ENCODE measurements at places on chromosomes 6 and 20.

- no peak for DNase-seq
Observed at GRCh38 chr6:7047966-7048365, 59.8 kb upstream of the RREB1 start.

DNA sequence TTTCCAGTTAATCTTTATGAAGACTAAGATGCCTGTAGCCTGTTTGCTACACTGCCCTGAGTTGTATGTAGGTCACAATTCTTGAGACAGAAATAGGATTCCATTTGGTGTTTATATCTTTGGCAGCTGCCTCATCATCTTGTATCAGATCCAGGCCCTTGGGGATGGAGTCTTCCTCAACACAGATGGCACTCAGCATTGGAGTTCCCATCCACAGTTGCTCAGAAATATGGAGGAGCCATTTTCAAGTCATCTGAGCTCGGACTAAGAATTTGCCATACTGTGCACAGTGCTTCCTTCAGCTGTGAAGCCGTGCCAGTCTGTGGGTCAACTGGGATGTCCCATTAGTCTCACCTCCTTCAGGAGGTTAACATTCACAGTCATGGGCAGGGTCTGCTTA lies 156.6 kb downstream of the ZDHHC14 start:
- no peak for DNase-seq

DNA sequence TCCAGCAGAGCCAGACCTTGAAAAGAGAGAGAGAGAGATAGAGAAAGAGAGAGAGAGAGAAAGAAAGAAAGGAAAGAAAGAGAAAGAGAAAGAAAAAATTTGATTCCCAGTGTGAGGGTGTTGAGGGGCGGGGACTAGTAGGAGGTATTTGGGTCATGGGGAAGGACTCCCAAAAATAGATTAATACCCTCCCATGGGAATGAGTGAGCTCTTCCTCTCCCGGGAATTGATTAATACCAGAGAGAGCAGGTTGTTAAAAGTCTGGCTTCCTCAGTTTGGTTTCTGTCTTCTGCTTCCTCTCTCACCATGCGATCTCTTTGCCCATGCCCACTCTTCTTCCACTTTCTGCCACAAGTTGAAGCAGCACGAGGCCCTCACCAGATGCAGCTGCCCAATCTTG lies 28.8 kb upstream of the CFAP206 start:
- no peak for DNase-seq

- DNase-seq = no peak
Observed at GRCh38 chr6:36631326-36632011, 37.3 kb downstream of the SRSF3 start.

GRCh38 chr6:76435174-76435573 lies 362.7 kb upstream of the IMPG1 start:
- no peak for DNase-seq

GRCh38 chr6:44435500-44435899 lies 48.0 kb downstream of the CDC5L start:
- no peak for DNase-seq

GRCh38 chr6:34145161-34146020 lies 496 bp downstream of the GRM4 start:
- DNase-seq = peak; percentile 46

- no peak for DNase-seq
Observed at GRCh38 chr6:133512410-133513016, 271.4 kb downstream of the EYA4 start.

- DNase-seq = no peak
Observed at GRCh38 chr6:143183666-143184065, 123.0 kb downstream of the AIG1 start.

GRCh38 chr6:7159790-7160525 lies 52.2 kb downstream of the RREB1 start:
- no peak for DNase-seq

DNA sequence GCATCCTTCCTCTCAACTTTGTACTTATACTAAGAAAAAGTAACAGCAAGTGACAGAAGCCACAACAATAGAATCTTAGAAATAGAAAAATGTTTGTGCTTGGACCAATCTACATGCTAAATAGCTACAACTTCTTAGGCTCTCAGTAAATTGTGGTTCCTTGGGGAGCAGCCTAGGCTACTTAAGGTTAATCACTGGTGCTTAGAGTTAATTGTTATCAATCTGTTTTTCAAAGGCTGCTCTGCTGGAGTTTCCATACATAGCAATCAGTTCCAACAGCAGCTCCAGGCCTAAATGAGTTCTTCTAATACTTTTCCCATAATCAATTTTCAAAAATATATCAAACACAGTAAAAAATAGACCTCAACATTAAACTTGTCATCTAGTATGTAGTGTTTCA lies 571.4 kb downstream of the EPHA7 start:
- no peak for DNase-seq

DNA sequence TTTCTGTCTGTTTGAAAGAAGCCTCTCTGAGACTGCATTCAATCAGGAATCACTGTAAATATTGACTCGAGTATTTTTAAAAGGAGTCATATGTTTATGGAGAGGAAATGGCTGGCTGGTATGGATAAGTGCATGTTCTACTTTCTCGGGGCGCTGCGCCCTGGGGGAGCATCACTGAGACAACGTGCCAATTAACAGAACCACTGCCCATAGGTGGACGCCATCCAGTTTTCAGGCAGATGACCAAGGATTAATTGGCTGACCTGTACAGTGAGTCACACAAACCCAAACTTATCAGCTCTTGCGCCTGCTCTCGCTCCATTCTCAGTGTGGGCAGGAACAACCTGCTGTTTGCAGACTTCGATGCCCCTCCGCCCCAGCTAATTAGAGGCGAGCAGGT lies 571.2 kb downstream of the QKI start:
- DNase-seq = no peak

DNA sequence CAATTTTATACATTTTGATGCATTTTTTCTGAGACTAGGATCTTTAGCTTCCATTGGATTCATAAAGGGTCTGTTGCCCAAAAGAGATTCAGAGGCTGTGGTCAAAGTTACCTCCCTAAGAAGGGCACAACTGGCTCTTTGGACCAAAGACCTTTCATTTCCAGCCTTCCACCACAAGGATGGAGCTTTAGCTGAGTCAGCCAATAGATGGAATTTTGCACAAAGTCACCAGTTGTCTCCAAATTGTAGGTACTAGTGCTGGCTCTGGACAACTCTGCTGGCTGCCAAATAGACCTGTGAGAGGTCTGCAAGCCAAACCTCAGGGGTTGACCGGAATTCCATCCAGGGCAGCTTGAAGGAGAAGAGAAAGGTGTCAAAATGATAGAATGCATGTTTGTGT lies 555 bp downstream of the BPIFA1 start:
- DNase-seq = no peak

GRCh38 chr20:12410783-12411182 lies 493.1 kb downstream of the BTBD3 start:
- no peak for DNase-seq

DNA sequence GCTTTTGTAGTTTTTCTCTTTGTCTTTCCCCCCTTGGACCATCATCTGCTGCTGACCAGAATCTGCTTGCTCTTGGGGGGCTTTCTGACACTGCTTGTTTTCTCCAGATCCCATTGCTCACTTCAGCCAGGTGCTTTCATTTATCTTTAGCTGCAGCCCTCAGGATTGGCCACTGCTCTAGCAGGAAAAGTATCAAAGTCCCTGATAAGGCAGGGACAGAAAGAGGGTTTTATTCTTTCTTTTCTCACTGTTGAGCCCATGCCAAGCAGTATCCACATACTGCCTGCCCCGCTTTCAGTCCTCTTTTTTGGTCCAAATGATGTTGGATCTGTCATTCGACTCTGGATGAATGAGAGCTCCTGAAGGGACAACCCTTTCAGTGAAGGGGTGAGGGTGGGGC lies 141.4 kb downstream of the DNAH8 start:
- DNase-seq = no peak

DNA sequence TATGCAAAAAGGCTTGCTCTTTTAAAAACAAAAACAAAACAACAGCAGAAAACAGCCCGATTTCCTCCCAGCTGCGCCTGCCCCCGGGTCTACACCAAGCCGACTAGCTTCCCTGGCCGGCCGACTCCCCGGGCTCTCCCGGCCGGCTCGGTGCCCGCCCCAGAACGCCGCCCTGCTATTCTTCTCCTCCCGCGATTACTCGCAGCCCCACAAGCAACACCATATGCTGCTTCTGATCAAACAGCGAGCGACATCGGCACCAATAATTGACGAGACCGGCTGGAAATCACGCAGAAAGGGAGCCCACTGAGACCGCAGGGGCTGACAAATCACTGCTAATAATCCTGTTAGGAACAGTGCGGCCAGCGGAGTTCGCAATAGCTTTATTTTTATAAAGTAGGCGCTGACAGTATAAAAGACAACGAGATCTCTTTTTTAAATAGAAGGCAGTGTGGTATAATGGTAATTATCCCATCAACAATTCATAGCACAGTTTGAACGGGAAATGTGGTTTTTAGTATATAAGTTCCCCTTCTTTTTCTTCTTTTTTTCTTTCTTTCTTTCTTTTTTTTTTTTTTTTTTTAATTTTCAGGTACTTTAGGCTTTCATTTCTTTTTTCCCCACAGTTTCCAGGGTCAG lies 3.3 kb downstream of the SIM1 start:
- no peak for DNase-seq

GRCh38 chr6:148885925-148886845 lies 139.4 kb downstream of the UST start:
- DNase-seq = no peak

GRCh38 chr6:89081129-89081422 lies 525 bp downstream of the PNRC1 start:
- no peak for DNase-seq

- no peak for DNase-seq
Observed at GRCh38 chr6:144447472-144447871, 162.3 kb downstream of the UTRN start.

- DNase-seq = no peak
Observed at GRCh38 chr6:9083108-9083507, 647.8 kb upstream of the SLC35B3 start.

DNA sequence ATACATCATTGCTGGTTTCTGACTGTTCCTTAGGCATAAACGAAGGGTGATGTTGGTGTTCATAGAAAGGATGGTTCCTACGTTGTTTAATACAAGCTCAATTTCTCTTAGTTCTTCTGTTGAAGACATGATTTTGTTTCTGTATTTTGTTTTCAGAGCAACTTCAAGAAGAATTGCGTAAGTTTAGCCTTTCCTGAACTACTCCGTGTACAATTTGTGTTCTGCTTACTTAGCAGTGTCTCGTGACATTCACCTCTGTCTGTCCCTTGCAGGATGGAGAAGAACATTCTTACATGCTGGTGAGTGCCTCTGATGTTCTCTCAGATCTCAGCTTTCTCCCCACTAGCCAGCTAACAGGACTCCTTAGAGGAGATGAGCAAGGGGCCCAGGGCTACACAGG lies 7.6 kb downstream of the BTN2A2 start:
- DNase-seq = no peak

DNA sequence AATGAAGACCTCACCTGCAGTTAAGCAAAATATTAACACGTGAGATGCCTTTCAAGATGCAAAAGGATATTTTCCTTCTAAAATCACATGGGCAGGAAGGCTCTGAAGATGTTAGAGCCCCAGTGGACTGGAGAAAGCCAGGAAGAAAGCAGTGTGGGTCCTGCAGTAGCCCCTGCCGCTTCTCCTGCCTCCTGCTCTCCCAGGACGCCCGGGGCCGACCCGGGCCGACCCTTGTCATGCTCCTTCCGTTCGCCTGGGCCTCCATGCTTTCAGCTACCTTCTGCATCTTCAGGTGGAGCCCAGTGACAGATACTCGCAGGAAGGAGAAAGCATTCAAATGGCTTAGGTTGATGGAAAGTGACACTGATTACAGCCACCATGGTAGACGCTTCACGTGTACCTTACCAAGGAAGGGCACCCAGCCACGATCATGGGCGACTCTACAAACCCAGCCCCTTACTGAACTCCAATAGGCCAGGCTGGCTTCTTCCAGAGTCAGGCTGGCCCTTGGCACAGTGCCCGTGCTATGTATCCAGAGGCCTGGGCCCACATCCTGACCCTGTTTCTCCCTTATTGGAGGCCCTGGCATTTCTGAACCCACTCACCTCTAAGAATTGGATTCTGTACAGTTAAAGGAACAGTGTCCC lies 69.0 kb downstream of the TCP11 start:
- no peak for DNase-seq

- DNase-seq = no peak
Observed at GRCh38 chr6:22886650-22887581, 317.6 kb downstream of the HDGFL1 start.

DNA sequence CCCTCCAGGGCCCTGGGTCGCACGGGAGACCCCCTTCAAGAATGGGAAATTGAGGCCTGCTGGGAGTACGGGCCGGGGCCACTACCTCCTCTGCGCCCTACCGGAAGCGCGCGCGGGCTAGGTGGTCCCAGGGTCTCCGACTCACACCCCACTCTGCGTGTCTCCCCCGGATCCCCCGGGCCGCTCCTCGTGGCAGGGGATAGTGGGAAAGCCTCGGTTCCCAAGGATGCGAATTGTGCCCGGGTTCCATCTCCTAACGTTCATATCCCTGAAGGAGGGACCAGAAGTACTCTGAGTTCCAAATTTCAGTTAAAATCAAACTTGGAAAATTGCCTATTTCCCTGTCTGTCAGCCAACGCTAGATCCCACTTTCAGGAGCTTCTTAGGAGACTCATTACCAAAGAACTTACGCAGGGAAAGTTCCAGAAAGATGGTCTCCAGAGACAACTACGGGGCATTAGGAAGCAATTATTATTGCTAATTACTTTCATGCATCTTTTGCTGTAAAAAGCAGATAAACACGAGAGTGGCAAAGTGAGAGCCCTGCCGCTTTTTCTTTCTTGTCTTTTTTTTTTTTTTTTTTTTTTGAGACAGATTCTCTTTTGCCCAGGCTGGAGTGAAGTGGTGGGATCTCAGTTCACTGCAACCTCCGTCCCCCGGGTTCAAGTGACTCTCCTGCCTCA lies 858 bp downstream of the FAM83D start:
- no peak for DNase-seq

DNA sequence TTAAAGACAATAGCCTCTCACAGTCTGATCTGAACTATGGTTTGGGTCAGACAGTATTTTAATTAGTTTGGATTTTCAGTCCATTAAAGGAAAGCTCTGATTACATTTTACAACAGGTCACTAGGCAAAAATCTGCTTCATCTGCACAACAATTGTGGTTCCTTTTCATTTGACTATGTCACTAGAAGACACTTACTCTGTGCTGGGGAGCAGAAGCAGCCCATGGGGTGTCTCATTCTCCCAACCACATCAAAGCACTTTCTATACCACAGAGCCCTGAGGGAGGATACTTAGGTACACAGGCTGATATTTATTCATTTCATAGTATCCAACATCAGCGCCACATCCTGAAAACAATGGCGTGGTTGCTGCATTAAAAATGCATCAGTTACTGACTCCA lies 36.6 kb upstream of the HDAC2 start:
- no peak for DNase-seq

DNA sequence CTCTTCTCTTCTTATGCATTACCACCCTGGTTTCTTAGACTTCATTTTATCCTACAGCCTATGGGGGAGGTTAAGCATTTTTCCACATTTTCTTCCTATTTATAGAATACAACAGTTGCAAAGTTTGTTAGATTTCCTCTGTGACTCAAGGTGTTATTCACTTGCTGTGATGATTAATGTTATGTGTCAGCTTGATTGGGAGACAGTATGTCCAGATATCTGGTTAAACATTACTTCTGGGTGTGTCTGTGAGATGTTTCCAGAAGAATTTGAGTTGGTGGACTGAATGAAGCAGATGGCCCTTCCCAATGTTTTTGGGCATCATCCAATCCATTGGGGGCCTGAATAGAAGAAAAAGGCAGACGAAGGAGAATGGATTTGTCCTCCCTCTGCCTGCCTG lies 131.3 kb downstream of the C6orf118 start:
- no peak for DNase-seq

All from stimulated activated CD8-positive, alpha-beta memory T cell treated with anti-CD3 and anti-CD28 coated beads, Interleukin-12 subunit alpha, Interleukin-12 subunit beta, amount 100 ng/mL, for 4 hours (primary cell).